ENCODE measurements at places on chromosomes 6 and 20.
A peak's percentile ranks its signal among the peaks of the same experiment; 100 is the strongest.

DNA sequence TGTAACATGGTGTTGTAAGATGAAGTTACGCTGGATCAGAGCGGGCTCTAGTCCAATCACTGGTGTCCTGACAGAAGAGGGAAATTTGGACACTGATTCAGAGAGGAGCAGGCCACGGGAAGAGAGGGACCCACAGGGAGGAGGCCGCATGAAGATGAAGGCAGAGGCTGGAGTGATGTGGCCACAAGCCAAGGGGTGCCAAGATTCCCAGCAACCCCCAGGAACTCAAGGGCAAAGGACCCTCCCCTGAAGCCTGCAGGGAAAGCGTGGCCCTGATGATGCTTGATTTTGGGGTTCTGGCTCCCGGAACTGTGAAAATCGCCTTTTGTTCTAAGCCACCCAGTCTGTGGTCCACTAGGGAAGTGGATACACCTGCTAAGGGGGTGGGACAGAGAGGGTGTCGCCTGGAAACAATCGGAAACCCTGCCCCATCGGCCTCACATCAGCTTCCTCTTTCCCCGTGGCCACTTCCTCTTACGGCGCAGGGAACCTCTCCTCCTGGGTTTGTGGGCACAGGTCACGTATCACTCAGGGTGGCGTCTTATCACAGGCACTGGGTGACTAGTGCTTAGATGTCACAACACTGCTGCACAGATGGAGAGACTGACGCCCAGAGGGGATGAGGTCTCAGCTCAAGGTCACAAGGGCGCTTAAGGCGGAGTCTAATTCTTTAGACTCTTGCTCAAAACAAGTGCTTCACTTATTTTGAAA lies 58.0 kb downstream of the SULF2 start:
- no peak for DNase-seq

- DNase-seq, result no peak
These were observed 23.5 kb upstream of the BACH2 start for GRCh38 chr6:90319979-90320685.

GRCh38 chr20:24669701-24670100 lies 200.3 kb downstream of the SYNDIG1 start:
- no peak for DNase-seq

- no peak for DNase-seq
These were observed 116.5 kb upstream of the HDAC2 start for GRCh38 chr6:114087496-114087895.

DNA sequence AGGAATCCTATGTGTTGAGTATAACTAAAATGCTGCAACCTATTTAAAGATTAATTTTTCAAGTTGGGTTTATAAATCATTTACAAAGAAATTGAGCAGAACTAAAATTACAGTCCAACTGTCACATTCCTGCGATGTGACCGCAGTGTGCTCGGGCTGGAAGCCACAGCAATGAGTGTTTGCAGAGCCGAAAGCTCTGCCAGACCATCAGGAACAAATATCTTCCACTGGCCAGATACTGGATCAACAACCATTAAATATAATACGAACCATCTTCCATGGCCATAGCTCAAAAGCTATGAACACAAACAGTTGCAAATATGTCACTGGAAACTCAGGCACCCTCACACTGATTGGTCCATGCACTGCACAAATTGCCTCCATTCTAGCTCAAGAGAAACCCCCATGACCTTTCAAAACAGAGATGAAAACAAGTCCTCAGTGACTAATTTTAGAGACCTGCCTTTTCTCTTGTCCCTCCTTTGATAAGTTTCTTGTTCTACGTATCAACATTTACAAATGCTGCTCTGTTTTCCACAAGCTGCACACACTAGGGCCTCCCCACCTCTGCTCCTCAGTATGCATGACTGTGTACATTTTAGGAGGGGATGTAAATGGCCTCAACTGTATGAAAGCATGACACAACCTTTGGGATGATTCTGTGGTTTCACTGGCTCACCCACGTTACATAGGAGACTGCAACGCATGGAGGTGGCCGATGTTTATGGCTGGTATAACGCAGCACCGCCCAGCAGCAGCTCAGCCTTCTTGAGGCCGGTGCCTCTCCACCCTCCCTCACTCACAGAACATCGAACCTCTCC lies 171.7 kb downstream of the WDR27 start:
- no peak for DNase-seq

DNA sequence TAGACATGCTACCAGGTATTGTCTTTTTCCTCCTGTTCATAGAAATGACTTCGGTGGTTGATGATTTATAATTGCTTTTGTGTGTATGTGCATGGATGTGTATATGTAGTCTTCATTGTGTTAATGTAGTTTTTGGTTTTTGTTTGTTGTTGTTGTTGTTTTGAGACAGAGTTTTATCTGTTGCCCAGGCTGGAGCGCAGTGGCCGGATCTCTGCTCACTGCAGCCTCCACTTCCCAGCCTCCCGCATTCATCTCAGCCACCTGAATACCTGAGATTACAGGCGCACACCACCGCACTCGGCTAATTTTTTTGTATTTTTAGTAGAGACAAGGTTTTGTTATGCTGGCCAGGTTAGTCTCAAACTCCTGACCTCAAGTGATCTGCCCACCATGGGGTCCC lies 75.2 kb downstream of the HFE start:
- DNase-seq, result no peak

DNA sequence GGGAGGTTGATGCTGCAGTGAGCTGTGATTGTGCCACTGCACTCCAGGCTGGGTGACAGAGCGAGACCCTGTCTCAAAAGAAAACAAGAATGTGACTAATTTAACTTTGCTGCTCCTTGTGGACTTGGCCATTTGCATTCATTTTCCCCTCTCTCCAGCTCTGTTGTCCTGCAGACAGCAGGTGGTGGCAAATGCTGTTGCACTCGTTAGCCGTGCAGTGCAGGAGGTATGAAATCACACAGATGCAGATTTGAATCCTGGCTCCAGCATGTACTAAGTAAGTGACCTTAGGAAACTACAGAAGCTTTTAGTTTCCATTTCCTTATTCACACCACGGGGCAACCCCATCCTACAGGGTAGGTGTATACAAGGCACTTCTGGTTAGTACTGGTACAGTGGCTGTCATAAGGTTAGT lies 9.6 kb upstream of the BEND3 start:
- DNase-seq, result no peak

GRCh38 chr20:54914995-54915394 lies 439.6 kb downstream of the DOK5 start:
- no peak for DNase-seq

- no peak for DNase-seq
These were observed 83.7 kb upstream of the PRSS16 start for GRCh38 chr6:27163834-27164233.

DNA sequence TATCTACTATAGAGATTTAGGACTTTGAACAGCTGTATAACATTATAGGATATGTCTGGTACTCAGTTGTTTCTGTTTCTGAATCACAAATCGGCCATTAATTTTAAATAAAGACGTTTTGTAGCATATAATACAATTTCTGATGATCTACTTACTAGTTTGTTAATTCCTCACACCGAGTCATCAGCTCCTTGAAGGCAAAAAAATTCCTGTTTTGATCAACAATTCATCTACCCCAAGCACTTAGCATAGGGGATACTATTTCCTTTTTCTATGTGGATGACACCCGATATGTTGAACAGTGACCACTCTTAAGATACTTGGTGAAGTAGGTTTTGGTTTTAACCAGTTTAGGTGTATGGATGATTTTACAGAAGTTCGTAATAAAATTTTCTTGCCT lies 107.3 kb downstream of the NCOA3 start:
- DNase-seq, result no peak

- DNase-seq, result no peak
These were observed 1616.0 kb downstream of the KHDRBS2 start for GRCh38 chr6:60670036-60670435.

GRCh38 chr6:46795816-46796215 lies 2.6 kb downstream of the MEP1A start:
- no peak for DNase-seq

DNA sequence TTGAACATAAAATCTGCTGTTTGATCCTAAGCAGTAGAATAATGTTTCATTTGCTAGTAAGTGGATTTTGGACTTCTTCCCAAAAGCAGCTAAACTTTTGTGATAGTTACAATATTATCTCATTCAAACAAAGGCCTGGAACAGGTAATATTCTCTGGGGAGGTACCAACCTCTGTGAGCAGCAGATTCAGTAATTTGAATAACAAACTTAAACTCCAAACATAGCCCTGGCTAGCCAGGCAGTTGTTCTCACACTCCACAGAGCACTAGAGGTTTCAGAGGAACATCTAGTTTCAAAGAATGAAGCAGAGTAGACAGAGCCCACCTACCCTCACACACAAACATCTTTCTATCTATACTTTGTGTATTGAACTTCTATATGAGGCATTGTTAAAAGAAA lies 40.9 kb downstream of the LGSN start:
- no peak for DNase-seq

DNA sequence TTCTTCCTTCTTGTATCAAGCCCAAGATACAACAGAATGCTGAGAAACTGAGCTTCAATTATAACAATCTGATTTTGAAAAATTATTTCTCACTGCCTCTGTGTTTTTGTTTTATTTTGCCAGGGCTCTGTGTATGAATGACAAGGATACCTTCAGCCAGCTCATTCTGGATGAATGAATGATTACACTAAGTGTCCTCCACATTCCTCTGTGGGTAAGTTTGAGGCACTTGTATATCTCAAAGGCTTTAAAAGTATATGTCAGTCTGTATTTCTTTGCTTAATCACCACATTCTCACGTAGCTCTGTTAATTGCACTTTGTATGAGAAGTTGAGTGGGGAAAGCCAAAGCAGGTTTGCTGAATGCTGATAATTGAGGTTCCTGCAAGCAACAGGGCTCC lies 95.1 kb downstream of the TIAM2 start:
- no peak for DNase-seq

DNA sequence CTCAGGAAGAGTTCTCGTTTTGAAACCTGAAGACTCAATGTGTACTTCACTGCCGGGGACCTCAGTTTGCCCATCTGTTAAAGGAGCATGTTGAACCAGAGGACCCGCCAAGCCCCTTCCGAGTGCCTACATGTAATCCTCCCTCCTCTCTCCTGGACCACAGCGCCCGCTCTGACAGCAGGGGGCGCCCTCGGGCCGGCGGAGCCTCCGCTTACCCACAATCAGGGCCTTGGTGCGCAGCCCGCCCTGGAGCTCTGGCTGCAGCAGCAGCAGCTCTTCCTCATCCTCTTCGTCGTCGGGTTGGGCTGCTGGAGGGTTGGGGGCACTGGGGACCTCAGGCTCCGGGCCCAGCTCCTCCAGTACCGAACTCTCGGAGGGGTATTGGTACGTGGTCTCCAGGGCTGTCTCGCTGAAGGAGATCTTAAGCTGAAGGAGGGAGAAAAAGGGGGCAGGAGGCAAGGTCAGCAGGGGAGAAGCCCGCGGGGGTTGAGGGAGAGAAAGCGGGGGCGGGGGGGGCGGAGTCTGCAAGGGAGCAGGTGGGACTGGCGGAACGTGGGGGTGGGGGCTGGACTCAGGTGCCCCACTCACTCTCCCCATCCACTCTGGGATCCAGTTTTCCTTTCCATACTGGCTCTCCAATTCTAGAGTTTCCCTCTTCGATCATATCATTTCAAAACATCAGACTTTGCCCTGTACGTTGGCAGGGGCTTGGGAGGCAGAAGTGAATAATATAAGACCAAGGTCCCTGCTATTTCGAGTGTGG lies 6.3 kb upstream of the DHX16 start:
- peak; percentile 44 for DNase-seq

GRCh38 chr6:16505711-16506357 lies 255.4 kb downstream of the ATXN1 start:
- no peak for DNase-seq

GRCh38 chr6:72290620-72291019 lies 331.2 kb upstream of the KCNQ5 start:
- DNase-seq, result no peak

DNA sequence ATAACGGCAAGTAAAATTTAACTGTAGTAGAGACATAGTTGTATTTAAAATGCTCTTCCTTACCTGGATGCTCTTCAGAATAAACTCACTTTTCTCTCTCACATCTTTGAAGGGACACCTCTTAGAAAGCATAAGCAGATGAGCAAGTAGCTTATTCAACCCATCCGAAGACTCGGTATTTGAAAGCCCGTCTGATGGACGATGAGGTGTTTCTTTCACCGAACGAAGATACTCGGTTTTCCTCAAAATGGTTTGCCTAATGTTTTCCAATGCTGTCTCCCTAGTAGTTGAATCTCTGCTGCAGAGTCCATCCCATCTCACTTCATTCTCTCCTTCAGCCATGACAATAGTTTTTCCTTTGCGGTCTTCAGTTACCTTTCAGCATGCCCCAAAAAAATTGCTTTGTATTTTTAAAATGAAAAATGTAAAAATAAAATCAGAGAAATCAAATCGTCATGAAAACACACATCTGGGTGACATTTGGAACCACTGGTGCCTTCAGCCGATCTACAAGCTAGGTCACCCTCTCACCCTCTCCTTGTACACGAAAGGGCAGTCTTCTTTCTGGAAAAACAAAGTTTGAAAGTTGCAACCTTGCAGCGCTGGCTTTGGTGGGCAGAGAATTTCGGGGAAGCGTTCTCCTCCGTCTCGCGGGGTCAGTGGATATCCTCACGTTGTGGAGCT lies 772 bp downstream of the SESN1 start:
- DNase-seq, result peak; percentile 25

DNA sequence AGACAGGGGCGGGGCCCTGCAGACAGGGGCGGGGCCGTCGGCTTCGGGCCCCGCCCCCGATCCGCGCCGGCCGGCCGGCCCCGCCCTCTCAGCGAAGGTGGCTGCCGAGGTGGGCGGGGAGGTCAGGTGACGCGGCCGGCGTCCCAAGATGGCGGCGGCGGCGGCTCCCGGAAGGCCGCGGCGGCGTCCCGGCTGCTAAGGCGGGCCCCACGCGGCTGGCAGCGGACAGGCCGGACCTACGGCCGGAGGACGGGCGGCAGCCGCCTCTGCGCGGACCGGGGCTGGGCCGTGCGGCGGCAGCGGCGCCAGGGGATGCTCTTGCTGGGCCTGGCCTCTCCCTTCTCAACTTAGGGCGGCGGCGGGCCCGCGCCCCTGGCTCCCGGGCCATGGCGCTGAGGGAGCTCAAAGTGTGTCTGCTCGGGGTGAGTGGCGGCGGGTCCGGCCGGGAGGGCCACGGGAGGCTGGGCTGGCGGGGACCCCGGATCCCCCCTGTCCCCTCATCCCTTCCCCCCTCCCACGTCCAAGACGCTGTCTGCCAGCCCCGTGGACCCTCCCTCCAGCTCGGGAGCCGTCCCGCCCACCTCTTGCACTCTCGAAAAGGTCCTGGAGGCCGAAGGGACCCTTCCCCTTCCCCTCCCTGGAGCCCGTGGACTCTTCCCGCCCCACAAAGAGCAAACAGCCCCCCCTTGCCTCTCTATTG lies at the start of gene RAB22A:
RAB22A (plus strand) TSS at position 125 of the 700 bp plus-strand sequence; CDS start at position 387, 262 bp downstream.
- peak; percentile 40 for DNase-seq

GRCh38 chr20:63238031-63238430 lies 2.3 kb downstream of the BIRC7 start:
- no peak for DNase-seq

- no peak for DNase-seq
These were observed 157.2 kb downstream of the SOD2 start for GRCh38 chr6:159535656-159536350.

DNA sequence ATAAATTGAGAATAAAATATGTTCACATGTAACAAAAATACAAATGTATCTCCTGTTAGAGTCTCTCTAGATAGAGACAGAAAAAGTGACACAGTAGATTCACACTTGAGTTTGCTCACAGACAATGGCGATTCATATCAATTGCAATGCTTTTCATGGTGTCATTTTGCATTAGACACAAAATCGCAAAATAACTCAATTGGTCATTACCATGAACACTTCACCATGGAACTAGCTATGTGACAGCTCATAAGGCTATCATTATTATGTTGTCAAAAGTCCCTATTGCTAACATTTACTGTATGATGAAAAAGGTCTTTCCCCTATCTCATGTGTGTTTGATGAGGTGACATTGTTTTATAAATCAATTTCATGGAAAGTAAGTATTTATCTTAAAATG lies 249.5 kb upstream of the AGPAT4 start:
- DNase-seq, result no peak

GRCh38 chr20:20649945-20650344 lies 62.5 kb downstream of the RALGAPA2 start:
- no peak for DNase-seq
